ENCODE measurements at places on chromosomes 7 and 10.

GRCh38 chr7:77887567-77887966, 89.0 kb downstream of the PHTF2 start:
- DNase-seq: no peak

DNA sequence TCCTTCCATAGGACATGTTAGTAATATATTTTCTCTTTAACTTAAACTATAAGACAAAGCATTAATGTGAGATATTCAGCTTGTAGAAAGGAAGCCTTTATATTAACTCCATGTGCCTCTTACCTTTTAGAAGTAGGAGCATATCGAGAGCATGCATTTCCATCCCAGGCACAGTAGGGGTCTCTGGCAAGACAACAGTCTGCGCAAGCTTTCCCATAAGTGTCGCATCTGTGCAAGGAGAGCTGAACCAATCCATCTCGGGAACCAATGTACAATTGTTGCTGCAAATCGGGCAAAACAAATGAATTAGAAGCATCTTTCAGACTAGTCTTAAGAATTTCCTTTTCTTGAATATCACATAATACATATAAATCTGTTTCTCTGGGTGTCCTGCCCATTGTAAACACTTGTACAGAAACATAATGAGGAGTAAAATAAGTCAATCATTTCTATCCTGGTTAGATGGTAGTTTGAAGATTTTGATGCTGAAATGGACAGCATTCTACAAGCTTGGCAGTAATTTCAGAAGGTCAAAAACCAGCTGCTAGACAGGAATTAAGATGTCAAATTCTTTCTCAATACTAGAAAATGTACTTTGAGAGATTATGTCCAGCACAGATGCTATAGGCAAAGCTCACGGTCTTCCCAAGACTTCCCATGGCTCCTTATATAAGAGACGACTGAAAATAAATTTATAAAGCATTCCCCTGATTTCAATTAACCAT, 171.8 kb downstream of the SEMA3D start:
- no peak for DNase-seq

DNA sequence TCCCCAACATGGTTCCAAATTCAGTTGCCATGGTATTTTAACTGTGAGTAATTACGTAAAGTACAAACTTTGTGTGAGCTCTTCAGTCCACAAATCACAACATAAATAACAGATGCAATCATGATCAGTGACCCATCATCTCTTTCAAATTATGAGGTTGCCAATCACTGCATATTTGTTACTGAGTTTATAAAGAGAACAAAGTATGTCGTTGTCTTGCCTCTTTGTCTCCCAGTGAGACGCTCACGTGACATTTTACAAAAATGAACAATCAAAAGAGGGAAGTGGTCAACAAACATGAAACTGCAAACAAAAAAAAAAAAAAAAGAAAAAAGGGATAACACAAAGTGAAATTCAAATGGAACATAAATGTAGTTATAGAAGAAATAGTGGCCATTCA, 122.7 kb upstream of the PDSS1 start:
- DNase-seq: no peak

DNA sequence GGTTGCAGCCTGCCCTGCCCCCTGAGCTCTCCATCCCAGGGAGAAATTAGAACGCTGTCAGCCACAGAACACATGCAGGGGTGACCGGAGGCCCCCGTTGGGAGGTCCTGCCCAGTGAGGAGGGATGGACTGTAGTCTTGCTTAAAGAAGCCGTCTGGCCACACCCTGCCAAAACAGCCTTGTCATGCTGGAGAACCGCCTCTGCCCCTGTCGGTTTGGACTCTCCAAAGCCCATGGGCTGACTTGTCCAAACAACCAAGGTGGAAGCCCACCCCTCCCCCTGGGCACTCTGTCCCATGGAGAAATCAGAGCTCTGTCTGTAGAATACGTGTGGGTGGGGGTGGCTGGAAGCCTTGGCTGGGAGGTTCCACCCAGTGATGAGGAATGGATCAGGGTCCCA, 12.7 kb upstream of the TBATA start:
- no peak for DNase-seq

DNA sequence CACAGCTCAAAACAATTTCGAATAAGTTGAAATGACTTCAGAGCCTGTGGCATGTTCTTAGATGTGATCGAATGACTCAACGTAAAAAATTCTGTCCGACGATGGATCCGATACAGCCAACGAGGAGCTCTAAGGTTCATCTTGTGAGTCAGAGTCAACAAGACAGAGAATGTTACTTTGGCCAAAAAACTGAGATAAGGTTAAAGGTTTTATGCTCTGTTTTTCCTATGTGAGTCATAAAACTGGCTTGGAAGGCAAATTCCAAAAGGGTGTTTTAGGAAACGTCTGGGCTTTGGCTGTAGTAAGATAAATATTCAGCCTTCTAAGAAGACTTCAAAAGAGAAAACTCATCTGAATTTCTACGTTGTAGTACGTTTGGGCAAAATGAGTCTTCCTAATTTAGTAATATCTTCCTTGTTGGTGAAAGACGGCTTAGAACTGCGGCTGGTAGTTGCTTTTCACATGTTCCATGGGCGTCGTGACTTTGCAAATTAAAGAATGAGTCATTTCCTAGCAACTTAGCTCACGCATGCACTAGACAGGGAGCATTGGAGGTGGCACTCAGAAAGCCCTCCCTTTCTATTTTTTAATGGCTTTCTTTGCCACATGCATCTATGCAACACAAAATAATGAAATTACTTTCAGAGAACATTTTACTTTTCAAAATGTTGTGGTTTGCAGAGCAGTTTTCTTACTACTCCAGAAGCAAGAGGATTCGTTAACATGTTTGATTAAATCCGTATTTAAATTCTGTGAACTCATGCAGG, 28.2 kb downstream of the PFKP start:
- no peak for DNase-seq

GRCh38 chr10:103765168-103765567, 90.2 kb downstream of the SH3PXD2A start:
- DNase-seq: no peak

DNA sequence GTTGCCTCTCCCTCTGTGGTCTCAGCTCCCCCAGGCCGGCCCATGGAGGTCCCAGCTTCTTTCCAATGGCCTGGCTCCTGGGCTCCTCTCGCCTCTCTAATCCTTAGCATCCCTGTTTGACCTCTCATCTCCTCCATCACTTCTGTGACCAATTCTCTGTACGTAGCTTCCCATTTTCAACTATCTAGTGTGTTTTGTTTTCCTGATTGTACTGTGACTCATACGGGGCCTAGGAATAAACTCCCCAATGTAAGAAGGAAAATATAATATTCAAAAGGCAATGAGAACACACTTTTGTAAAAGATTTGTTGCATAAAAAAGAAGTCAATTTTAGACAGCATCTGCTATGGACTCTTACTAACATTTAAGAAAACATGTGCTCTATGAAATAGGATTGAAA, 90.3 kb downstream of the MKX start:
- no peak for DNase-seq

DNA sequence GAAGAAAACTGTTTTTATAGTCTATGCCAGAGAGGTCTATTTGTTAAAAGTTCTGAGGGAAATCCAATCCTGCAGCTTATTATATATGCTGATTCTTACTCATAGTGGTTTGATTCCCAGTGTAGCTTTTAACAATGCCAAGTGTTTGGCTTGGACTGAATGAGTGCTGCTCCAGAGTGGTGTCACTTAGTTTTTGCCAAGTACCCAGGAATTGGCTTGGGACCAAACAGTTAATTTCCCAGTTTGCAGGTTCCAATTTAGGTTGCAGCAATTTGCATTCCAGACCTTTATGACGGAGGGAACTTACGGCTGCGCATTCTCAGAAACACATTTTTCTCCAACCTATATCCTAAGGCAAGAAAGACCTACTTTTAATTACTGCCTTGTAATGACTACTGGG, 32.4 kb downstream of the NSUN6 start:
- DNase-seq: no peak

- no peak for DNase-seq
These were observed 110.6 kb downstream of the RAB11FIP2 start for GRCh38 chr10:117936141-117936540.

GRCh38 chr10:131159771-131160170, 151.8 kb downstream of the TCERG1L start:
- DNase-seq: no peak

- no peak for DNase-seq
These were observed 8.6 kb upstream of the INHBA start for GRCh38 chr7:41711283-41712064.

GRCh38 chr7:233249-234035, 41.1 kb downstream of the FAM20C start:
- no peak for DNase-seq

DNA sequence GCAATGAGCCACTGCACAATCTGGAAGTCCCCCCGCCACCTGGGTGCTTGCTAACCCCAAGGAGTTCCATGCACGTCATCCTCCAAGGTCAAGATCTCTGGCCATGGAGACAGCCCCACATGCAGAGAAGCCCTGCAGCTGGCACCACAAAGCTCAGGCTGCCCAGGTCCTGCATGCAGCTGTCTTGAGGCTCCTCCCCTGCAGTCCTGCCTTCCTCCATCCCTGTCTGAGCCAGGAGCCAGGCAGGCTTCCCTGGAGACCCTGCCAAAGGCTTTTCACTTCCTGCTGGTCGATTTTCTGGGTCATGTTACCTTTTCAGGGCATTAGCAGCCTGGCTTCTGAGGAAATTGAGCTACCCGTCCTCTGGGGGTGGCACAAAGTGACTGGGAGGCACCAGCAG, 12.5 kb upstream of the TMEM72 start:
- no peak for DNase-seq

DNA sequence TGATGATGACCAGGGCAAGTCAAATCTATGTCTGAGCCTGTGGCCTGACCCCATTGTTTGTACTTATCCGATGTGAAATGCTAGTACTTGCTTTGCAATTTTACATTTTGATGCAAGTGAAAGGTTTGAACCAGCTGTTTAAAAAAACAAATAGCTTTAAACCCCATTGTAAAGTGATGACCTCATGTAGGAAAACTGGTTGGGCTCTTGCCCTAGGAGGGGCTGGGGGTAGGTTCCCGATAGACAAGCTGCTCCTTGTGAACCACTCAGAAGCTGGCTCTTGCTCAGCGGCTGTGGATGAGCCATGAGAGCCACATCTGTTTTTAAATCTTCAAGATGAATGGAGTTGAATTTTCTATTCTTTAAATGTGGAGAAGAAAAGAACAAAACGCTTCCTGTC, 185.3 kb downstream of the WDR11 start:
- DNase-seq: no peak

DNA sequence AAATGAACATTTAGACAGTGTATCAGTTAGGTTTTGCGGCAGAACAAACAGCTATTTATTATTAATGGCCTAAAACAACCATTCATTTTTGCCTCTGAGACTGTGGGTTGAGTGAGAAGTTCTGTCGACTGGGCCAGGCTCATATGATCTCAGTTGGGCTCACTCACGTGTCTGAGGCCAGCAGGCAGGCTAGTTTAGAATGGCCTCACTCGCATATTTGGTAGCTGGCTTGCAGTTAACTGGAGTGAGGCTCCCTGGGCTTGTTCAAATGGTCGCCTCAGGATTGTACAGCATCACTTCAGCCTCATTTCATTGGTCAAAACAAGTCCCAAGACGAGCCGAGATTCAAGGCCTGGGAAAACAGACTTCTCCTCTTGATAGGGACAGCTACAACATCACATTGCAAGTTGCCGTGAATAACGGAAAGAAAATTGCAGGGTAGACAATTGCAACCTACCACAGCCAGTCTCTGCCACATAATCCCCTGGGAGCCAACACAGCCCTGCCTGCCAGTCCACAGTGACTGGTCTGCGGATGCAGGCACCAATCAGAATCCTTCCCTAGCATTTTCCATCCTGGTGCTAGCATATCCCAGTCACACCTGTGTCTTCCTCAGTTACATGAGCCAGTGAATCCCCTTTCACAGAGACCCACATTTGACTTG, 23.1 kb upstream of the PPIF start:
- DNase-seq: no peak

GRCh38 chr10:75493464-75493863, 62.0 kb downstream of the LRMDA start:
- no peak for DNase-seq

- no peak for DNase-seq
These were observed 233.0 kb upstream of the PPP1R3A start for GRCh38 chr7:114151777-114152176.

DNA sequence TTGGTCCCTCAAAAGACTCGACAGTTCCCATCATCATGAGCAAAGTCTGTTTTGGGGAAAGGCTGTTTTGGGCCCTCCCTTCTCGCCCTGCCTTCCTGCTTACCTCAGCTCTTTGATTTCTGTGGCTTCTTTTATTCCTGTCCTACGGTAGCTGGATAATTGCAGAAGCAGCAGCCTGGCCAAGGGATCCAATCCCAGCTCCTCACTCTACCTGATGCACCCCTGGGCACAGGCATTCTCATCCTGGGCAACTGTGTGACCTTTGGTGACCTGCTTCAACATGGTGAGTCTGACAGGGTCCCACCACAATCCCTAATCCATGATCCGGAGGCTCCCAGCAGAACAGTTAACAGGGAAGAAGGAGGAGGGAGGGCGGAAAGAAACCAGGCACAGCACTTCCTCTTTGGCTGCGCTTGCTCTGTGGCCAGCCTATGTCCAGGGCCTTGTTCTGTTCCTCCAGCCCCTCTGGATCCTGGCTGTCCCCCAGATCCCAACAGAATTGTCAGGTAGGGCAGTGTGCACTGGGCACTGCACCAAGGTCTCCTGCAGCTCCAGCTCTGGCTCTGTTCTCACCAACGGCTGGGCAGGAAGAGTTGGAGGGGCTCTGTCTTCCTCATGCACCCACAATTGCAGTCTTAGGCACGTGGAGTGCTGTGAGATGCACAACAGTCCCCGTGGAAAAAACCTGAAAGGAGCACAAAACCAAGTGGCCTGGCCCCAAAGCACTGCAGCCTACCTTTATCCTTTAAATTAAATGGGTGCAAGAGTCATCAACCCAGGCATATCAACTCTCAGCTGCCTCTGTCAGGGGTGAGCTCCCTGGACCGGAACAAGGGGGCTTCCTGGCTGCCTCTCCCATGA, 144.4 kb downstream of the PTPN20 start:
- DNase-seq: no peak

- DNase-seq: no peak
These were observed 430.8 kb downstream of the PLXNA4 start for GRCh38 chr7:132145466-132145865.
